Hippocampal formation (tissue), 2 donors: ENCODE measurements at places on chromosomes 11 and 22.

DNA sequence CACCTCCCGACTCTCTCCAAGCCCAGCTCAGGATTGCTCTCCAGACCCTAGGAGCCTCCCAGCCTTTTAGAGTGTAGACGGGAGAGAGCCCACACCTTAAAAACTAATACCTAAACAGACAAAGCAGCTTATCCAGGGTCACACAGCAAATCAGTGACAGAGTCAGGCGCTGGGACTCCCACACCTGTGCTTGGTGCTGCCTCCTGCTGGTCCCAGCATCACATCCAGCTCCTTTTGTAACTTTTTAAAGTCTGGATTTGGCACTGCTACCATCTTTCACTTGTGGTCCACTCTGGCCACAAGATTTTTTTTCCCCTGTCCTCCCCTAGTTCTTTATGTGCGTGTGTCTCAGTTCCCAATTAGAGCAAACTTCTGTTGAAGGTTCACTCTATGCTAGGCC is 4.7 kb downstream of the ANO1 start:
- no peak for DNase-seq

GRCh38 chr22:41523464-41524221 is 20.6 kb downstream of the POLR3H start:
- no peak for DNase-seq

DNA sequence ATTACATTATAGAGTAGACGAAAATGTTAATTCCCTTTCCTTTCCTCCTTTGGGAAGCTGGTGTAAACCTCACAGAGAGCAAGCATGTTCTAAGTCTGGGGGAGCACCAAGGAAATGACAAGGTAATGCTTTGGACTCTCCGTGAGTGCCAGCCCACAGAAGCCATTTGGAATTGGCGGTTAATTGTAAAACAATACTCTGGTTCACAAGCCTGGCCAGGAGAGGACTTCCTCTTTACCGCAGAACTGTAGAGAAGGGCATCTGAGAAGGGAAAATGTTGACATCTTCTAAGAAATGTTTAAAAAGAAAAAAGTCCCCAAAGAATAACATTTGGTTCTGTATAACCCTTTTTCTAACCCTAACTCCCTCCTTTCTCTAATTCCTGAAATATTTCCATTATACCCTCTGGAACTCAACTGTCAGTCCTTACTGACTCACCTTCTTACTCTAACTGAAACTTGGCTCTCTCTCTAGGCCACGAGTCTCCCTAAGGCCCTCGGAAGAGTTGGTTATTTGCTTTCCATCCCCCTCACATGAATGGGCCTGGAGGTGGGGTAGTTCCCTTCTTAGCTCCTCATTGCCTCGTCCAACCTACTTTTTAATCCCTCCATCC is 379.8 kb downstream of the SOX6 start:
- no peak for DNase-seq

GRCh38 chr22:19406281-19406811 is 25.2 kb downstream of the HIRA start:
- DNase-seq, result no peak

GRCh38 chr11:30583476-30584280 is 2.5 kb downstream of the MPPED2 start:
- DNase-seq, result peak; percentile 7

DNA sequence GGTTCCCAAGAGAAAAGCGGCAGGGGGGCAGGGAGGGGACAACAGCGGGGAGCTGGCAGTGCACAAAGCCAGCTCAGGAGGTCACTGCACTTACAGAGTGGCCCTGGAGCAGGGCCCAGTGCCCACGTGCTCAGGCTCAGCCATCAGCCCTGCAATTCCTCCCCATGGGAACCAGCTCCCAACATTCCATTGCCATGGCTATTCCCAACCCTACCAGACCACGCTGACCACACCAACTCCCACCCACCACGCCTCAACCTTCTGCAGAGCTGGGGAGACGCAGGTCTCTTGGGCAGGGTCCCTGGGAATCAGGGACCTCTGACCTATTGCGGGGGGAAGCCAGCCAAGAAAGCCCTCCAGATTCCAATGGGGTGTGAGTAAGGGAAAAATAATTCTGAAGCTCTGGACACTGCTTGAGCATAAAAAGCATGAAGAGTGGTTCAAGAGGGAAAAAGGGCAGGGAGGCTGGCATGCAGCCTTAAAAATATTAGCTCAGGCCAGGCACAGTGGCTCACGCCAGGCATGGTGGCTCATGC is 38.3 kb upstream of the TFIP11 start:
- DNase-seq, result no peak

- no peak for DNase-seq
Observed at GRCh38 chr11:10494636-10495463, 39.8 kb downstream of the AMPD3 start.

- no peak for DNase-seq
Observed at GRCh38 chr11:113138731-113139130, 175.7 kb upstream of the TTC12 start.

GRCh38 chr11:121814296-121814695 is 301.7 kb downstream of the BLID start:
- no peak for DNase-seq

DNA sequence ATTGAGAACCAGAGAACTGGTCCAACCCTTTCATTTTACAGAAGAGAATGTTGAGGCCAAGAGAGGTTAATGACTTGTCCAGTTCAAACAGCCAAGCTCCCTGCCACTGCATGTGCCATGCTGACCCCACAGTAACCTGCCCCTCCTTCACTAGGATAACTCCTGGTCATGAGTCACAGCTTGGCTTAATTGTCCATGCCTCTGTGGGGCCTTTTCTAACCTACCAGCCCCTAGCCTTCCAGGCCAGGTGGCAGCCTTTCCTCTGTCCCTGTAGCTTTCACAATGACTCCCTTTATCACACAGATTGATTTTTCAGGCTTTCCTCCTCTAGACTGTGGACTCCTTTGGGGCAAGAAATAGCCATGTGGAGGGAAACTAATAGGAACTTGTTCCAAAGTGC is 97.2 kb downstream of the PIWIL4 start:
- DNase-seq, result no peak

DNA sequence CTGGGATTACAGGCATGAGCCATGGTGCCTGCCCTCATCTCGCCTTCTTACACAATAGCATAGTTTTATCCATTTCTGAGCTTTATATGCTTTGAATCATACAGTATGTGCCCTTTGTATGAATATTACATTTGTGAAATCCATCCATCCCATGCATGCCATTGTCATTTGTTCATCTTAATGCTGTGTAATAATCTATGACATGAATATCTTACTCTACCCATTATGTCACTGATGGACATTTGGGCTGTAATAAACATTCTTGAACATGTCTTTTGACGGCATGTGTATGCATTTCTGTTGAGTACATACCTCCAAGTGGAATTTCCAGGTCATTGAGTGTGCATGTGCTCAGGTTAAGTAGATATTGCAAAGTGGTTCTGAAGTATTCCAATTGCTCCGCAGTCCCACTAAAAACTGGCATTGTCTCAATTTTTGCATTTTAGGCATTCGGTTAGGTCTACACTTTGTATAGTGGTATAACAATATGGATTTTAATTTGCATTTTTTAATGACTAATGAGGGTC is 339.3 kb upstream of the SYN3 start:
- no peak for DNase-seq

DNA sequence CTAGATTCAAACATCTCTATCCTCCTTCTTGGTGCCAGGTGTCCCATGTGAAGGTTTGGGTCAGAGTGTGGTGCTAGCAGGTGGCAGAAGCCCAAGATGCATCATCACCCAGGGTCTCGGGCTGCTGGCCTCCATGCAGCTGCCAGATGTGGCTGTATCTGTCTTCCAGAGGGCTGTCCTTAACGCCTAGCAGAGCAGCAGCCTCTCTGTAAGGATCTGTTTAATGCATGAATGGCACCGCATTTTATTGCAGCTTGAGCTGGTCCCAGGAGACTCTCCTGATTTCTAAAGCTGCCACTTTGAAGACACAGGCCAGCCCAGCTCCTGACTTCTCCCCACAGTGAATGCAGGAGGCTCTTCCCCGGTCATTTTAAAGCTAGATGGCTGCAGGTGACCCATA is 26.3 kb downstream of the SLC1A2 start:
- DNase-seq, result no peak

- peak; percentile 58 for DNase-seq
Observed at GRCh38 chr22:29245626-29246385, 22.0 kb downstream of the RHBDD3 start.

- DNase-seq, result no peak
Observed at GRCh38 chr11:20008190-20008870, 151.9 kb downstream of the DBX1 start.

GRCh38 chr11:72259490-72259889 is 15.5 kb upstream of the PHOX2A start:
- DNase-seq, result no peak

GRCh38 chr22:27212617-27213177 is 555.3 kb downstream of the MIAT start:
- no peak for DNase-seq

DNA sequence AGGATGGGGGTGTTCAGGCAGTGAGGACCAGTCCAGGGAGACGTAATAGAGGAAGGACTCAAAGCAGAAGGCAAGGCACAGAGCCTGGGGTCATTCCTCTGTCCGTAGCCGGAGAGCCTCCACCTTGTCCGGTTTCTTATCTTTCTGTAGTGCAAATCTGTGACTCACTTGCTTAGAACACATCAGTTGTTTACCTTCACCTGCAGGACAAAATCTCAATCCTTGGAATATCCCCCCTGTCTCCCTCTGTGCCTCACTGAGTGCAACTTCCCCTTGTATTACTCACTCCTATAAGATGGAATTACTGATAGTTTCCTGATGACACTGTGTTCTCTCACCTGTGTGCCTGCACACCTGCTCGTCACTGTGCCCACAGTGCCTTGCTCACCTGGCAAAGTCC is 20.4 kb upstream of the TTC12 start:
- DNase-seq, result no peak

DNA sequence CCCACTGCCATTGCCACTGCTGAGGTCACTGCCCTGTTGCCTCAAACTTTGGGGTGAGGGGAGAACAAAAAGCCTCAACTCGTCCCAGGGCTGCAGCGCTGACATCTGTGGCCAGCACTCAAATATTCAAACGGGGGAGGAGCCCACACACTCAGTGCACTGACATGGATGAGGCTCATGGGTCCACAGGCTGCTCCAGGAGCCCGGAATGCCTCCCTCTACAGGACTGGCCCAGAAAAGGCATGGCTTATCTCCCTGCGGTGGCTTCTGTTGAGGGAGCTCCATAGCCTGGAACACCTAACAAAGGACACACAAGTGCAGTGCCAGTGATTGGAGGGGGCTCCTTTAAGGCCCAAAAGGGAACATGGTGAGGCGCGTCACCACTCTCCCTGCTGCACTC is 341.1 kb upstream of the LUZP2 start:
- no peak for DNase-seq

GRCh38 chr11:1281326-1281973 is 28.0 kb downstream of the TOLLIP start:
- DNase-seq, result no peak

DNA sequence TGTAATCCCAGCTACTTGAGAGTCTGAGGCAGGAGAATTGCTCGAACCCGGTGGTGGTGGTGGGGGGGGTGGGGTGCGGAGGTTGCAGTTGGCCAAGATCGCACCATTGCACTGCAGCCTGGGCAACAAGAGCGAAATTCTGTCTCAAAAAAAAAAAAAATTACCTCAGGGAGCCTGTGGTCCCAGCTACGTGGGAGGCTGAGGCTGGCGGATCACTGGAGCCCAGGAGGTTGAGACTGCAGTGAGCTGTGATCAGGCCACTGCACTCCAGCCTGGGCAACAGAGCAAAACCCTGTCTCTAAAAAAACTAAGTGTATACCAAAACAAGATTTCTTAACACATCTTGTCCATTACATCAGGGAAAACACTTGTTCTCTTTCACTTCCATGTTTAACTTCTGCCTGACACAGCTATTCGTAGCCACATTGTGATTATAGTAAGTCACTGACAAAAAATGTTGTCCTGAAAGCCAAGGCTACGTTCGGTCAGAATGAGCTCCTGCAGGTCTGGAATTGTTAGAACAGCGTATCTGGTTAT is 1.4 kb downstream of the TMEM80 start:
- no peak for DNase-seq

DNA sequence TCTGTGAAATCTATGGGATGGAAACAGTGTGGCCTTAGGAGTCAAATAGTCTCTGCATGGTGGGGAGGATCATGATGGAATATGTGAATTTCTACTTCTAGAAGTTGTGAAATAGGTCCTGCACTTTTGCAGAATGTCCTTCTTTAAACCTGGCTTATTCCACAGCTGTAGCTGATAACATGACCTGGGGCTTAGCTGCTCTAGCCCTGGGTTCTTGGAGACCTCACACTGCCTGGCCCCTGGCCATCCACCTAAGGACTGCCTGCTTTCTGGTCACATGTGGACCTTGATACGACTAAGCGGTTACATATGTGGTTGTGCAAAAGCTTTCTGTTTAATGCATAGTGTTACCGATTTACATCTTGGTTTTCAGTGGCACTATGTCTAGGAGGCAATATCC is 88.2 kb downstream of the SWAP70 start:
- no peak for DNase-seq

- DNase-seq, result no peak
Observed at GRCh38 chr22:49922484-49922883, 4.0 kb downstream of the CRELD2 start.

DNA sequence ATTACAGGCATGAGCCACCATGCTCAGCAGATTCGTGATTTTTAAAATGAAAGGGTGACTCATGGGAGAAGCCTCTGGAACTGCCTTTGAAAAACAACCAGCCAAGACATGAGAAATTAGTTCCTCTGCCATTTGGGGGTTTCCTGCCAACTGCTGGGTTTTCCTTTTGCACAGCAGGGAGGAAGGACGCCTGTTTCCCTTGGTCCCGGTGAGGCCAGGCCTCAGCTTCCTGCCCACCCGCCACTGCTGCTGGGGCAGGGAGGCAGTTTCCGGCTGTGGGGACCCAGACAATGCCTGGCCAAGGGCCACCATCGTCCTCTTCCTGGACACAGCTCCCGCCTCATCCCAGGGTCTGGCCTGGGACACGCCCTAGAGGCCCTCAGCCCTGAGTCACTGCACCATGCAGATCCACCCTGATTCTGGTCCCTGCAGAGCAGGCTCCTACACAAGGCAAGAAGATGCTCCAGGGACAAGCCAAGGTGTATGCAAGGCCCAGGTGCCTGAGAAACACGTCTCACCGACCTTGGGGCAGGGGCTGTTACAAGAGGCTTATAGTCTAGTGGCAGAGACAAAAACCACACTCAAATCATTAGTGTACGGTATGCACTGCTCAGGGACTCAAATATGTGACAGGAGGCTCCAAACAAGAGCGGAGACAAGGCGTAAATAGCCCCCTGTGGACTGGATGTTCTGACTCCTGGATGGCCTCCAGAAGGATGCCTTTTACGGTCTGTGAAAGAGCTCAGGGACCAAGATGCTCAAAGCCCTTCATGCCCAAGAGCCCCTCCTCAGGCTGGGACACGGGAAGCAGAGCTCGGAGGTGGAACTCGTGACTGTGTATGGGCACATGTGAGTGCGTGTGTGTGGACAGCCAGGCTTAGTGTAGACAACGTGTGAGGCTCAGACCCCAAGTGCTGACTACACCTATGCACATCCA is 10.0 kb downstream of the PPM1F start:
- DNase-seq, result peak; percentile 17

GRCh38 chr11:96122601-96123074 is 198.7 kb upstream of the MTMR2 start:
- no peak for DNase-seq
